NCI-H226 (cell line): ENCODE measurements at places on chromosomes 16 and 17.
A peak's percentile ranks its signal among the peaks of the same experiment; 100 is the strongest.

GRCh38 chr17:22600644-22601298 lies 908.4 kb downstream of the KCNJ18 start:
- peak; percentile 2 for DNase-seq

DNA sequence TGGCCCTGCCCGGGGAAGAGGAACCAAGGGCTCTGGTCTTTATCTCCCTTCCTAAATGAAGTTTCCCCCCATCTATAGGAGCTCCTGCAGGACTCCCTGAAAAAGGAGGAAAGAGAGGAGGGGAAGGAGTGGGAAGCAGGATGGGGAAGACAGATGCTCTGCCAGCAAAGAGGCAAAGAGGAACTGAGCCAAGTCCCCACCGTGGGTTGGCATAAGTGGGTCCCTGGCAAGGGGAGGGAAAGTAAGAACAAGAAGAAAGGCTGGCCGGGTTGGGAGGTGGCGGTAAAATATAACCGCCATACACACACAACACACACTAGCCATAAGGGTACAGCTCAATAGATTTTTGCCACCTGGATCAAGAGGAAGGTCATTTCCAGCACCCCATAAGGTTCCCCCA lies 6.1 kb upstream of the EIF1 start:
- DNase-seq: no peak

GRCh38 chr17:28925912-28926365 lies 23.1 kb upstream of the DHRS13 start:
- peak; percentile 40 for DNase-seq

GRCh38 chr17:74220946-74221818 lies 7.8 kb downstream of the TTYH2 start:
- DNase-seq: no peak

- no peak for DNase-seq
Measured at GRCh38 chr16:3589991-3590701, 12.9 kb upstream of the NLRC3 start.

GRCh38 chr17:16417896-16418684 lies 2.7 kb downstream of the TRPV2 start:
- DNase-seq: no peak

GRCh38 chr16:1502092-1503004 lies 9.2 kb downstream of the TELO2 start:
- no peak for DNase-seq

DNA sequence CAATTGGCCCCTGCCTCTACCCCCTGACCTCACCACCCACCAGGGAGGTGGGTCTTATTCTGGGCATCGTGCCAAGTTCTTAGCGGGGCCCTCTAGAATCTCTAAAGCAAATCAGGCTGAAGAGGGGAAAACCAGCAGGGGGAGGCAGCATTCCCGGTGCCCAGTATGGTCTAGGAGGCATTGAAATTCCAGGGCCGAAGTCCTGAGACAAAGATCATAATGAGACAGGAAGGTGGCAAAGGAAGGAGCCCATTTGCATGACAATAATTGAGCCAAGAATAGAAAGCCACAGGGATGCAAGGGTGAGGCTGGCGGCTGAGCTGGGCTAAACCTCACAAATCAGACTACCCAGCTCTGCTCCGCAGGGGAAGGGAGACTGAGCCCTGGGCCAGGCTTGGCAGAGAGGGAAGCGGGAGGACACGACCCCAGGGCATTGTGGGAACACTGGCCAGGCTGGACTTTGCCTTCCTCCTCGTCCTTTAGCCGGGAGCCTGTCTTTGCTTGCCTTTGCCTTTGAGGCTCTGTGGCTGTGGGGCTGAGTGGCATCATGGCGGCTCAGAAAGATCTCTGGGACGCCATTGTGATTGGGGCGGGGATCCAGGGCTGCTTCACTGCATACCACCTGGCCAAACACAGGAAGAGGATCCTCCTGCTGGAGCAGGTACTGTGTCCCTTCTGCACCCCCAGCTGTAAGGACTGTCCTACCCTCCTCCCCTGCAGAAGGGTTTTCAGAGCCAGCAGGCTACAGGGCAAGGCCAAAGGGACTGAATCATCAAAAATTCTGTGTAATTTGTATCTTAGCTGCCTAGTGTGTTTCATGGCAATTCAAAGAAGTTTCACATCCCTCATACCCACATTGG lies at the start of gene PIPOX:
TSS of gene PIPOX (plus strand) at position 463 of the 860 bp plus-strand sequence. CDS start at position 548, 85 bp downstream.
- peak; percentile 48 for DNase-seq

DNA sequence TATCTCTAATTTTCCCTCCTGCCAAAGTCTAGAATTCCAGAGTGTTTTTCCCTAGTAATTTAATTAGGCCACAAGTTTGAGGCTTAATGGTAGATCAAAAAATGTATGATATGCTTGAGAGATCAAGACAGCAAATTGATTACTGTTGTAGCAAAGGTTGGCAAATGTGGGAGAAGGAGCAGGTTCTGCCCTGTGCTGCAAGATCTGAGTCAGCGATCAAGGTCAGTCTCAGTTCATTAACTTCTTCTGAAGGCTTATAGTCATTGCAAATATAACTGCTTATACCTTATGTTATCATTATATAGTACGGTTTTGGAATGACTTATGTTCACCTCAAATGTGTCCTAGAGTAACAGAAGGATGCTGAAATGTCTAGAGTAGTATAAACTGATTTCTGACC lies 231.1 kb upstream of the TBX2 start:
- peak; percentile 7 for DNase-seq

- peak; percentile 74 for DNase-seq
Measured at GRCh38 chr17:82611140-82612058, 36.8 kb downstream of the WDR45B start.

DNA sequence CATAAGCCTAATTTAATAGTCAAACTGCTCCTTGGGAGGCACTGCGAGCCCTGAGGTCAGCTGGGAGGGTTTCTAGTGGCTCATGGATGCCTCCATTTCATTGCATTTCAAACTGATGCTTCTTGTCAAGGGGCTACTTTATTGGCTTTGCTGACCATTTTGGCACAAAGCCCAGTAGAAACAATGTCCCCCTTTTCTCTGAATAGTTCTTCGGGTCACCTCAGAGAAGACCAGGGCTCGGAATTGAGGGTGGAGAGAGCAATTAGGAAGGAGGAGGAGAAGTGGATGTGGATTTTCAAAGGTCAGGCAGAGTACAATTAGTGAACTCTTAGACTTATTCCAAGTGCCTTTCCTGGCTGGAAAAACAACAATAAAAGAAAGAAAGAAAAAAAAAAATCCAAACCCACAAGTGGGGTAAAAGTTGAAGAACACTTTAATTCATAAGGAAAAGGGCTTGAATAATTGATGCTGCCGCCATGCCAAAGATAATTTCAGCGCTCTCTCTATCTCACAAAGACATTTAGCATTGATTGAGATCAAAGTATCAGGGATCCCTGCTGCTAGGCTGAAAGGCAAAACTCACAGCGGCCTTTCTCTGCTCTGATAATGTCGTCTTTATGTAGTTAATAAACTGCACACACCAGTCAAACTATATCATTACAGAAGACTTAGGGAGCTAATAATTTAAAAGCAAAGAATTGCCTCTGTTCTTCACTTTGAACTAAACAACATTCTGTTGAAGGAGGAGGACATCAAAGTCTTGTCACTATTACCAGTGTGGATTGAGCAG lies 122.7 kb downstream of the RGS9 start:
- DNase-seq: no peak

- DNase-seq: peak; percentile 98
Measured at GRCh38 chr16:29943846-29944799, 17.8 kb upstream of the TMEM219 start.

DNA sequence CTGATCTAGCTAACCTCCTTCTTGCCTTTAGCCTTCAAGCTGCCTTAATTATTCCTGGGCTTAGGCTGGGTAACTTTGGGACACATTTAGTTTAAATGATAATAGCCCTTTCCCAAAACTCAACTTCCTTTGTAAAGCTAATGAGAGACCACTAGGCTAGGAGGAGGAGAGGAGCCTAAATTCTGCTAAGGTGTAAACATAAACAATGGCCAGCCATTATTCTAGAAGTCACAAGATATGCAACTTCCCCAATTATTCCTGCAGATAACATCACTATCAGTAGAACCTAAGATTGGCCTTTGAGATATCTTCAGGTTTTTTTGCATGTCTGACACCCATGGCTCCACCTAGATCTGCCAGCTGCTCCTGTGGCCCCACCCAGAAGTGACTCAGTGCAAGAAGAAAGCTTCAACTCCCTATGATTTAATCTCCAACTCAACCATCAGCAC lies 131.2 kb upstream of the FAM20A start:
- peak; percentile 39 for DNase-seq

GRCh38 chr17:40509626-40510327 lies 8.4 kb upstream of the TNS4 start:
- no peak for DNase-seq

DNA sequence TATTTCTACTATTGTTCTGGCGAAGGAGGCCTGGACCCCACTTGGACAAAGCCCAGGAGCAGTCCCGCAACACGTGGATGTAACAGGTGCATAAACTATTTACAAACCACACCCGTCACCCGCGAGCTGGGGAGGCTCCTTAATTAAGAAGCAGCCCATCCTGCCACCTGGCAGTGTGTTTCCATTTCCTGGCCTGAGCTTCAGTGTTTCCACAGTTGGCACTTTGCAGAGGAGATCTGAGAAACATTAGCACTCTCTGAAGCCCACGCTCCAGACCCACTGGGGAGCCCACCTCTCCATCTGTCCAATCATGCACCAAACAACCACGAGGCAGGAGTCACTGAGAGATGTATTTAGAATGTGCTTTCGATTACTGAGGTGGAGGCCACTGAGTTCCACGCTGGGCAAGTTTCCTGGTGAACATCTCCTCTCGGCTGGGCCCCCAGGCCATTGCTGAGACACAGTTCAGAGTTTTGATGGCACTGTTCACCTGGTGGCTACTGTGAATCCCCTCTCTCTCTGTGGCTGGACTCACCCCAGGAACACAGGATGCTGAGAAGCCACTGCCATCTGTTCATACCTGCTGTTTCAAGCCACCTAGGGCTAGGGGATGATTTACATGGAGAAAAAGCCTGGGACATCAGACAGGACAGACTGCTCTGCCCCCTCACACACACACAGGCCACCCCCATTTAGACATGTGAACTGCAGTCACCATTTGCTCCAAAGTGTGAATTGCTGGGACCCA lies 129.1 kb downstream of the AIPL1 start:
- DNase-seq: no peak

- no peak for DNase-seq
Measured at GRCh38 chr17:74838274-74838673, 21.4 kb downstream of the GRIN2C start.

DNA sequence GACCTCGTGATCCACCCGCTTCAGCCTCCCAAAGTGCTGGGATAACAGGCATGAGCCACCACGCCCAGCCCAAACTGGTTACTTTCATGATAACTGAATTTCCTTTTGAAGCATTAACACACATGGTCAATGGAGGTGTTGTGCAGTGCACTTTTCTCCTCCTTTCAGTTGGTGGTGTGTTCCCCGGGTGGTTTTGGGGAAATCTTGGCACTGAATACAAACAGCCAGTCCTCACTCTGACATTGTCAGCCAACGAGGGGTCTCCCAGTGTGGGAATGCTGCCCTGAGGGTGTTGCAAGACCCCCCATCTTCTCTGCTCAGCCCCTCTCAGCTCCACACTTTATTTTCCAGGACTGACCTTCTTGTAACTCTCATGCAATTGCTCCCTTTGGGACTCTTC lies 70.5 kb downstream of the SOX9 start:
- no peak for DNase-seq

DNA sequence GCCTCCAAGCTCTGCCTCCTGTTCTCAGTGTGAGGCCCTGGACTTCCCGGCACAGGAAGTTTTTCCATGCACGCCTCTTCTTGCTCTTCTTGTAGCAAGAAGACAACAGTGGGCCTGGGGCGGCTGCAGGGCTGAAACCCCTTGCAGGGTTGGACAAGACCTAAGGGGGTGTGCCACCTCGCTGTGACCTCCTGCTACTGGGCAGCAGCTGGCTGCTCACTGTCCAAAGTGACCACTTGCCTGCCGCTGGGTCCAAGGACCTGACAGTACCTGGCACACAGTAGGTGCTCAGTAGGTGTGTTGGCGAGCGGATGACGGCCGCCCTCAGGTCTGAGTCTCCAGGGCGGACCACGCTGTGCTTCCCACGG lies 331.6 kb downstream of the C16orf95 start:
- DNase-seq: no peak

- DNase-seq: no peak
Measured at GRCh38 chr17:5902181-5903140, 167.7 kb upstream of the WSCD1 start.

DNA sequence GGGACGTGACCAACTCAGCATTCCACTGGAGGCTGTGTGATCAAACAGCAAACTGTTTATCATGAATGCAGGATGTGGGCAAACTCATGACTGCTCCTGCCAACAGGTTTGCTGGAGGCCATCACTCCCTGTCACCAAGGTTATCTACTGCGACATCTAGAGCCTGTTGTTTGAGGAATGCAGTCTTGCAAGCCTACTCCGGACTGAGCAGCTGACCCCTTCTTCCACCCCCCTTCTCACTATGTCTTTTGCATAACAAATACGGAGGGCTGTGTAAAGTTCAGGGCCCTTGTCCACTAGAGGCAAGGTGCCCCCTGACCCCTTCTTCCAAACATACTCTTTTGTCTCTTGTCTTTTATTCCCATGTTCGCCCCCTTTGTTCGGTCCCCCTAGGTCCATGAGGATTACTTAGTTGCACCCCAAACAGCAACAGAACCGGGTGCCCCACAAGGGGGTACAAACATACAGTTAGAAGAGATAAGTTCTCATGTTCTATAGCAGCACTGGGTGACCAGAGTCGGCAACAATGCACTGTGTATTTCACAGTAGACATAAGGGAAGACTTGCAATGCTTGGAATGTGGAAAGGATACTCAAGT lies 28.7 kb downstream of the MEAK7 start:
- DNase-seq: peak; percentile 56

- no peak for DNase-seq
Measured at GRCh38 chr16:31430380-31431052, 2.4 kb upstream of the COX6A2 start.

DNA sequence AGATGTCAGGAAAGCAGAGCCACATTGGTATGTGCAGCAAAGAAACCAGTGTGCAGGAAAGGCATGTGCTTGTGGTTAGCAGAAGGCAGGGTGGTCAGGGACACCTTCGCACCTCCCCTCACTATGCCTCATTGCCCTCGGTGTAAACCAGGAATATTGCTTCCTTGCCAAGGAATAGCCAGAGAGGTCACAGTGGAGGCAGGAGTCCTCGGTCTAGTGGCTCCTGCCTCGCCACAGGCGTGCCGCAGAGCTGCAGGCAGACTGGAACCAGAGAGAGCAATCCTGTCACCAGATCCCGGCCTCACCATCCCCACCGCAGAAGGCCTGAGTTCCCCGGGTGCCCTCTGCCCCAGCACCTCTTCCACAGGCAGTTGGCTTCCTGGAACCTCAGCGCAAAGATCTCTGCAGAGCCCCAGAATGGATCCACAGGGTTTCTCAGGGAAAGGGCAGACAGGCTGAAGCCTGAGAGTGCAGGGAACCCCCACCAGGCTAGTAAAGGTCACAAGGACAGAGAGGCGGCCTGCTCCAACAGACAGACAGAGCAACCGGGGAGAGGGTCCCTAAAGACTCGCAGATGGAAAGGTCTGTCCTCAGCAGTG lies 21.6 kb downstream of the CCDC182 start:
- DNase-seq: no peak
